RPMI8226 (cell line): ENCODE measurements at places on chromosomes 7 and 10.

DNA sequence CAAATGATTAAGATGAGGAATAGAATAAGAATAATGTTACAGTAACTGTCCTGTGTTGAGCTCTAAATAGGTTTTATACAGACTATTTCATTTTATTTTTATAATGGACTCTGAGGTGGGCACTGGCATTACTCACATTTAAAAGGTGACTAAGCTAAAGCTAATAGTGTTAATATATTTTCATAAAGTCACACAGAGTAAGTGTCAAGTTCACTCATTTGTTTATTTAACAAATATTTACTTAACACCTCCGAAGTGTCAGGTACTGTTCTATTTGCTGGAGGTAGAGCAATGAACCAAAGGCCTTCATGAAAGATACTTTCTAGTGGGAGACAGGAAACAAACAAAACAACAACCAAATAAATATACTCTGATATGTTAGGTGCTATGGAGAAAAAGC, 44.0 kb downstream of the ASB4 start:
- DNase-seq = no peak

- DNase-seq = no peak
Observed at GRCh38 chr7:133937786-133938185, 189.4 kb upstream of the LRGUK start.

GRCh38 chr7:154388412-154388811, 336.2 kb downstream of the DPP6 start:
- DNase-seq = no peak

- no peak for DNase-seq
Observed at GRCh38 chr10:24762966-24763623, 39.4 kb upstream of the ARHGAP21 start.

- DNase-seq = no peak
Observed at GRCh38 chr7:16702441-16702840, 51.1 kb upstream of the TSPAN13 start.
